ENCODE measurements at places on chromosomes 1 and 21.

GRCh38 chr1:183331091-183331742 is 87.0 kb downstream of the NMNAT2 start:
- no peak for DNase-seq

DNA sequence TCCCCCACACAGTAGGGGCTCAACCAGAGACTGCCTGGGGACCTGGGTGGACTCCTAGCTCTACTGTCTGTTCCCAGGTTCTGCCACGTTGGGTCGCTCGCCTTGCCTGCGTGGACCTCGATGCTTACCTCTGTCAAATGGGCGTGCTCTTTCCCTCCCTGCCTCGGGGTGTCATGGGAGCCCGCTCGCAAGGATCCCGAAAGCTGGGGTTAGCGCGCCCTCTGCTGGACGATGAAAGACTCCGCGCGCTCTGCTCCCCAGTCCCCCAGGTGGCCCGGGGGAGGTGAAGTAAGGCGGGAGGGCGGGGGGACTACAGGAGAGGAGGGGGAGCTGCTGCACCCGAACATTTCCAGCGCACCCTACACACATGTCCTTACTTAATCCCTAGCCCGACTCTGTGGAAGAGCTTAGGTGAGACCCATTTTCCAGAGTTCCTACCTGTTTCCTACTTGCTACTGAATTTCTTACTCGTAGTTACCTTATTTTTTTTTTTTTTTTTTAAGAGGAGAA is 2.3 kb upstream of the BSND start:
- DNase-seq, result peak; percentile 74

DNA sequence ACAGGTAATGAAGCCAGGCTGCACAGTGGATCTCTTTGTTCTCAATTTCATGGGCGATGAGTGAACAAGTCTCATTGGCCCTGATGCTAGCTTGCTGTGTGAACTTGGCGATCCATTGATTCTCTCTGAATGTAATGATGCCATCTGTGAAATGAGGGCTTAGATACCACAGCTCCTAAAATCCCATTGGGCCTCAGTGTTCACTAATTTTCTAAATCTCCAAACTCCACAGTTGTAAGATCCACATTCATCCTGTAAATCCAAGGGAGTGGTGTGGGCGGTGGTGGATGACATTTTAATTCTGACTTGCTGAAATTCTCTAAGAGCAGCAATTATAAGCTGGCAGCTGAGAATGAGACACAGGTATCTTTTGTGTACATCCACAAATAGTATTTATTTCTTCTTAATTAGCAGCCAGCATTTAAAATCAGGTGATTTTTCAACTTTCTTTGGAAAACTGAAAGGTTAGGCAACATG is 9.6 kb upstream of the ACTL8 start:
- peak; percentile 30 for DNase-seq

GRCh38 chr1:233549917-233550316 is 64.0 kb upstream of the KCNK1 start:
- no peak for DNase-seq

DNA sequence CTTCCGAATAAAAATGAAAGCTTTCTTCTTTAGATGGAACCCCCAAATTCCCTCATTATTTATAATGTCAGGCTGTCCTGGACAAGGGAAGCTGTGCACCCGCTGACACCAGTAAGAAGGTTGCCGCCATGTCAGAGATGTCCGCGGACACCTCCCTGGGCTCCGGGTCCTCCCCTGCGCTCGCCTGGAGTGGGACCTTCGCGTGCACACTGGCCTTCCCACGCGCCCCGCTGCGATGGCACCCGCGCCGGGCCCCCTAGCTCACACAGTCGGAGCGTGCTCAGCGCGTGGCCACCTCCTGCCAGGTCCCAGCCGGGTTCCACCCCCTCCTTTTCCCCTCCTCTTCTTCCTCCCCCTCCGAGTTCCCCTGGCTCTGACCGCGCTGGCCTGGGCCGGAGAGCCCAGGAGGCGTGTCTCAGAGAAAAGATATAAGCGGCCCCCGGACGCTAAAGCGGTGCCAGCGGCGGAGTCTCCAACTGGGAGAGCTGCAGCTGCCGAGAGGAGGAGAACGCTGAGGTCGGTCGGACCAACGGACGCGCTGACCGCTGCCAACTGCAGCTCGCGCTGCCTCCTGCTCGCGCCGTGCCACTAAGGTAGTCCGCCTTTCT is at the start of gene G0S2:
Gene G0S2 (plus strand): TSS at position 456 of the 608 bp plus-strand sequence. CDS start 273 bp downstream, outside the sequence.
- peak; percentile 57 for DNase-seq

DNA sequence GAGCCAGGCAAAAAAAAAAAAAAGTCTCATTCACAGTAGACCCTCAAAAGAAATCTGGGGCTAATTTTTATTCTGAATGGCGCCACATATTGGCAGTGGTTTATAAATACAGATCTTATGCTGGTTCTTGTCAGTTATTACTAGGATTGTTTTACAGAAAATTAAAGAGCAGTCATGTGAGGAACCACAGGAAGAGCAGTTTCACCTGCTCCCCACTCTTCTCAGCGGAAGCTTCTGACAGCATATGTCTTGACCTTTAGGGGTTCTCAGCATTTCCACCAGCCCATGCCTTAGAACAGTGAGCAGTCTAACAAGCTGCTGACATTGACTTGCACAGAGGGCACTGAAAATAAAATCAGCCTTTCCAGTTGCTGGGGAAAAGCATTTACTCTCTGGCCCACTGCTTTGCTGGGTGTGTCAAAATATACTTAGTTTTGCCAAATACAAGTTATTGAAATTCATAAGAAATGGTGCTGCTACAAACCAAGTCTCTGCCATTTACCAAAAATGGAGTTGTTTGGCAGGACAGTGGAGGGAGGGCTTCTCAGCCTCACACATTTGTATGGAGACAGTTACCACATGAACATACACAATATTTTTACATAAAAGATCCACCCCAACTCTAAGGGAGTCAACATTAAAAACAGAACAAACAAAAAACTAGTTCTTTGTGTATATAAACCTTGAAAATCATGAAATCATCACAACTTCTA is 144.2 kb downstream of the SYT2 start:
- DNase-seq, result no peak

DNA sequence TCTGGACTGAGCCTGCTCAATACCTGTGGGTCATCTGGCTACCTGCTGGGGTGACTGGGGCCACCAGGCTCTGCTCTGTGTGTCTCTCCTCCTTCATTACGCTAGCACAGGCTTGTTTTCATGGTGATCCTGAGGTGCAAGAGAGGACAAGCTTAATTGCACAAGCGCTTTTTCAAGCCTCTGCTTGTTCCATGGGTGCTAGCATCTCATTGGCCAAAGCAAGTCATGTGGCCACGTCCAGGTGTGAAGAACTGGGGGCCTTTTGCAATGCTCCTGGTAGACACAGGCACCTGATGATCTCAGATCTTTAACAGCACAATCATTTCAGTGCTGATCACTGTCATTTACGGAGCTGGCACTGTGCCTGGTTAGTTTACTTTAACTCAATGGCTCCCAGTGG is 114.6 kb downstream of the KAZN start:
- no peak for DNase-seq

- DNase-seq, result no peak
These were observed 590.9 kb downstream of the AJAP1 start for GRCh38 chr1:5245348-5245747.

GRCh38 chr1:4837031-4837600 is 182.7 kb downstream of the AJAP1 start:
- DNase-seq, result no peak

DNA sequence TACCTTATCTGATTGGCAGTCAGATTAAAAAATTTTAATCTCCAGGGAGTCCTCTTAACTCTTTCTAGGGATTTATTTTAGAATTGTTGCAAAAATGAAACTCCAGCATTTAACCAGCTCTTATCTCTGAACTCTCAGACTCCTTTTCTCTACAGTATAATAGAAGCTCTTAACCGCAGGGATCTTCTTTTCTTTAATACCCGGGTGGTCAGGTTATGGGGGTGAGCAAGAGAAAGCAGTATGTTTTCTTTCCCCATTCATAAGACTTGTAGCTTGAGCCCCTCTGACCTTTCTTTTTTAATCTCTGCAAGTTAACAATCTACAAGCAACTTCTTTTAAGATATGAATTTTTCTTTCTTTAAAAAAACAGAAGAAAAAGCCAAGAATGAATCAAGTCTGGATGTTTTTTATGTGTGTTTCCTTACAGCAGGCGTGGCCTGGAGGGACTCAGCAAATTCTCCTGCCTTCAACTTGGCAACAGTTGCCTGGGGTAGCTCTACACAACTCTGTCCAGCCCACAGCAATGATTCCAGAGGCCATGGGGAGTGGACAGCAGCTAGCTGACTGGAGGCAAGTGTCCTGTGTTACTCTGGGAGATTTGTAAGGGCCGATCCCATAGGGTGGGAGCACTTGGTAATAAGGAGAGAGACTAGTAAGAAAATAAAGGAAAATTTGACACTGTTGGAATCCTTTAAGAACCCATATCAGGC is 13.4 kb upstream of the OLFML3 start:
- DNase-seq, result no peak

DNA sequence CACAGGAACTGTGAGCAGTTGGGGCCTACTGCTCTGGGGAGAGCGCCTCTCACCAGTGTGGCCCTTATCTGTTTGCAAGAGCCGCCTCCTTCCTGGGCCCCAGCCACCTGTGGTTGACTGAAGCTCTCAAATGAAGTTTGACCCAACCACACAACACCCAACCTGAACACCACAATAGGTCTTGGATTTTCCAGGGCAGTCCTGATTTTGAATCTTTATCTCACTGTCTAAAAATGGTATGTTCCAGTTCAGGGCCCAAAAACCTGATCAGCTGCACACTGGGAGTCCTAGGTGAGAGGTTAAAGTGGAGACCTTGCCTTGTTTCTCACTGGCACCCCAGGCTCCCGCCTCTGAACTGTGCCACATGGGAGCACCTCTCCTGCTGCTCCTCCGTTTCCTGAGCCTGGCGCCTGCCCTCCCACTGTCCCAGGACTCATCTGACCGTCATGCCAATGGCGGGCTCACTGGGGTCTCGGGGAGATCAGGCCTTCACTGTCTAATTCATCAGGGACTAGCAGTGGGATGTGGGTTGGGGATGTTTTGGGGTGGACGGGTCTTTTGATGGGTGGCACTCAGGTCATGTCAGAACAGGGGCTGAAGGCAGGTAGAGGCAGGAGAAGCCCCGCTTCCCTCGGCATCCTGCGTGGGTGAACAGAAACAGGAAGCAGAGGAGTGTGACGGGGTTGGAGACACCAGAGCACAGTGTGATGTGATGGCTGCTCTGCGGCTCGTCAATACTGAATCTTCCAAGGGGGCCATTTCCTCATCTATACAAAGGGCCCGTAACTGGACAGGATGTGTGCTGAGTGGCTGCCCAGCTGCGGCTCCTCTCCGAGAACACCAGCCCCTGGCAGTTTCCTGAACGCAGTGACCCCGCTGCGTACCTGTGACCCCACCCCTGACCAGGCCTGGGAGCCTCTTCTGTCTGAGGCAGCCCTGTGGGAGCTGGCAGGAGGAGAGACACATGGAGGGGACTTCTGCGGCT is 59.6 kb upstream of the ITPKB start:
- DNase-seq, result no peak

GRCh38 chr1:12553963-12554362 is 64.0 kb downstream of the DHRS3 start:
- peak; percentile 2 for DNase-seq

GRCh38 chr1:33792651-33793050 is 71.2 kb upstream of the HMGB4 start:
- no peak for DNase-seq

- peak; percentile 43 for DNase-seq
These were observed 157.7 kb downstream of the TOMM20 start for GRCh38 chr1:234970731-234971476.

DNA sequence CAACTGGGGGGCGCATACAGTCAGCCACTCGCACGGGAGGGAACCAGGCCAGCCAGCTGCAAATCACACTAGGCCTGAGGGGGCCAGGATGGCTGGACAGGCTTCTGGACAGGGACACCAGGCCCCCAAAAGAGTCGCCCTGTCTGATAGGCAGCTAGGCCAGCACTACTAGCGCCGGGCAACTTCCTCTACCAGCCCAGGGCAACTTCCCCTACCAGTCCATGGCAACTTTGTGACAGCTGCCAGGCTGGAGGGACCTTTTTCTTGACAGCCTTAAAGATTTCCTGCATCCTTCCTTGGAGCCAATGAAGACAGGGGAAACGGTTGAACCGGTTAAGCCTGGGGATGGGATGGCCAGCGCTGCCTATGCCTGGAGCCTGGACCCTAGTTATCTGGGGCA is 5.1 kb downstream of the IFFO2 start:
- no peak for DNase-seq

GRCh38 chr1:11719313-11720032 is 16.5 kb upstream of the AGTRAP start:
- peak; percentile 92 for DNase-seq

GRCh38 chr1:204128964-204129896 is 22.6 kb downstream of the ETNK2 start:
- DNase-seq, result peak; percentile 69

- DNase-seq, result no peak
These were observed 19.2 kb upstream of the XPR1 start for GRCh38 chr1:180612632-180613031.

- no peak for DNase-seq
These were observed 1.0 kb upstream of the DENND2D start for GRCh38 chr1:111201275-111202090.

- no peak for DNase-seq
These were observed 2.1 kb upstream of the RAB3GAP2 start for GRCh38 chr1:220274251-220274855.

DNA sequence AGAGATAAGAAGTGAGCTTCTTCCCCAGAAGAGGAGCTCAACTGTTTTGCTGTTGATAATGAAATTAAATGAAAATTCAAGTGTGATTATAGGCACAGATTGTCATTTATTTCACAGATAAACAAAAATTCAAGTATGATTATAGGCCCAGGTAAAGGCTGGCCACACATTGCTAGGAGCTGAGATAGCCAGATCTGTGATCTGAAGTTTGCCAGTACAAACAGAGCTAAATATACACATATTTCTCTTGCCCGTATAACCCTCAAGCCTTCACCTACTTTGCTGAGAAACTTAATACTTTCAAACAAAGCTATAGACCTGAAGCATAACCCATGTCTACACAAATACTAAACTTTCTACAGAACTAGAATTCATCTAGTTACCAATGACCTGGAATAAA is 31.3 kb upstream of the NRIP1 start:
- no peak for DNase-seq

GRCh38 chr1:7641587-7642417 is 129.3 kb upstream of the VAMP3 start:
- no peak for DNase-seq

GRCh38 chr1:69246710-69247109 is 321.0 kb upstream of the LRRC7 start:
- DNase-seq, result peak; percentile 8

- DNase-seq, result peak; percentile 16
These were observed 212.2 kb downstream of the LYPLAL1 start for GRCh38 chr1:219385787-219386427.

All from G401 (cell line).